Fibroblast of skin of right quadriceps (primary cell): ENCODE measurements at places on chromosomes 12 and 14.
A peak's percentile ranks its signal among the peaks of the same experiment; 100 is the strongest.

DNA sequence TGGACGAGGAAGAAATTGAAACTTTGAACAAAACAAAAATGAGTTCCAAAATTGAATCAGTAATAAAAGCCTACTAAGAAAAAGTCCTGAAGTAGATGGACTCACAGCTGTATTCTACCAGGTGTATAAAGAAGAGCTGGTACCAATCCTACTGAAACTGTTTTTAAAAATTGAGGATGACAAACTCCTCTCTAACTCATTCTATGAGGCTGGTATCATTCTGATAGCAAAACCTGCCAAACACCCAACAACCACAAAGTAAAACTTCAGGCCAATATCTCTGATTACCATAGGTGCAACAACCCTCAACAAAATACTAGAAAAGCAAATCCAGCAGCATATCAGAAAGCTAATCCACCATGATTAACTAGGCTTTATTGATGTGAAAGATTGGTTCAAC lies 33.9 kb upstream of the LDHB start:
- no peak for DNase-seq

DNA sequence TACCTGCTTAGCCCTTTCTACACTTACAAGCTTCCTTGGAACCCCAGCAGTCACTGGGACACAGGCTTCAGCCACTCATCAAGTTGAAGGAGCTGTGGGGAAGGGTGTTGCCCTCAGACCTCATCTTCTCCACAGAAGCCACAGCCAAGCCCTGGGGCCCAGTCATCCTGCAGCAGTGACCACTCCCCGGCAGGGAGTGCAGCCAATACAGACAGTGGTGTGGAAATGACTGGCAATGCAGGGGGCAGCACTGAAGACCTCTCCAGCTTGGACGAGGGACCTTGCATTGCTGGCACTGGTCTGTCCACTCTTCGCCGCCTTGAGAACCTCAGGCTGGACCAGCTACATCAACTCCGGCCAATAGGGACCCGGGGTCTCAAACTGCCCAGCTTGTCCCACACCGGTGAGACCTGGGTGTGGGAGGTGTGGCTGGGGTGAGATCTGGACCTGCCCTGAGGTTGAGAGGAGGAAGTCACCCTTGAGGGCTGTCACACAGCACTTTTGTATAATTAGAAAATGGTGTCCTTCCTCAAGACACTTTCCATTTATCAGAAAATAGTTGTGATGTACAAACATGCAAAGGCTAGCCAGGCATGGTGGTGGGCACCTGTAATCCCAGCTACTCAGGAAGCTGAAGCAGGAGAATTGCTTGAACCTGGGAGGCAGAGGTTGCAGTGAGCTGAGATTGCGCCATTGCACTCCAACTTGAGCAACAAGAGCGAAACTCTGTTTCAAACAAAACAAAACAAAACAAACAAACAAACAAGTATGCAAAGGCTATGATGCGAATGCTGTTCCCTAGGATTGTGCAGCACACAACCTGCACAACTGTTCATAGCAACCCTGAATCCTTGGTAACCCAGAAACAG lies 9.9 kb downstream of the GLI1 start:
- no peak for DNase-seq

DNA sequence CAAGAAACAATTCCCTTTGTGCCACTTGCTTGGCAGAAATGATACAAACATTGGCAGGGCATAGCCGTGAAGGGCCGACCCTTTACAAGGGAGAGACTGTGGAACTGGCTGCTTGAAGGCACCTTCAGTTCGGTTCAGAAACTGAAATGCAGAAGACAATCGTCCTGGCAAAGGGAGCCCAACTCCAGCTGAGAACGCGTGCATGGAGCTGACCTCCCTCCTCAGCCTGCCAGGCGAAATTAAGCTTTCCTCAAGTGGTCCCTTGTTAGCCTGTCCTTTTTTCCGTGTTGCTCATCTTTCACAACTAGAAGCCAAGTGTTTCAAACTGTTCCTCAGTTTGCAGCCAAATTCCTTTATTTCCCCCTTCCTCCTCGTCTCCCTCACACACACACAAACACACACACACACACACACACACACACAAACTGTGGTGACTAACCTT lies 8.1 kb downstream of the LGR5 start:
- no peak for DNase-seq

GRCh38 chr14:104883681-104884361 lies 18.8 kb downstream of the CEP170B start:
- no peak for DNase-seq

GRCh38 chr12:49502590-49502989 lies 36.2 kb upstream of the KCNH3 start:
- peak; percentile 6 for DNase-seq

GRCh38 chr14:96802963-96803362 lies 5.8 kb downstream of the VRK1 start:
- no peak for DNase-seq

DNA sequence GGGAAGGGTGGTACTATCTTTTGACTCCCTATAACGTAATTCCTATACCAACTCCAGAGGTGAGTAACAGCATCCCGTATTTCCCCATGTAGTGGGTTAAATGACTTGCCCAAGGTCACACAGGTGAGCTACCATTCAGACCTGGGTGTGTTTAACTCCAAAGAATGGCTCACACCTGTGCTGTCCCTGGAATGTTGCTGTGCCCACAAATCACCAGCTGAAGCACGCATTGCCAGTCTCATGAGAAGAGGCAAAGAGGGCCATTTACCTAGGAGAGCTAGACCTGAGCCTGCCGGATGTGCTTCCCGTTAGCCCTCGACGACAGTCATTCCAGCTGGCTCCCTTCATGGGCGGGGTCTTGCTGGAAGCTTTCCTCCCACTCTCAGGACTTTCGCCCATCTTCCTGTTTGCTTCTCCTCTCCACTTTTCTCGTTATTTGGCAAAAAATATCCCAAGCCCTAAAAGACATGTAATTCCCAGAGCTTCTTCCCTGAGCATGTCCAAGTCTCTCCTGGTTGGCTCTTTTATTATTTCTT lies 106.6 kb upstream of the VASH1 start:
- no peak for DNase-seq

DNA sequence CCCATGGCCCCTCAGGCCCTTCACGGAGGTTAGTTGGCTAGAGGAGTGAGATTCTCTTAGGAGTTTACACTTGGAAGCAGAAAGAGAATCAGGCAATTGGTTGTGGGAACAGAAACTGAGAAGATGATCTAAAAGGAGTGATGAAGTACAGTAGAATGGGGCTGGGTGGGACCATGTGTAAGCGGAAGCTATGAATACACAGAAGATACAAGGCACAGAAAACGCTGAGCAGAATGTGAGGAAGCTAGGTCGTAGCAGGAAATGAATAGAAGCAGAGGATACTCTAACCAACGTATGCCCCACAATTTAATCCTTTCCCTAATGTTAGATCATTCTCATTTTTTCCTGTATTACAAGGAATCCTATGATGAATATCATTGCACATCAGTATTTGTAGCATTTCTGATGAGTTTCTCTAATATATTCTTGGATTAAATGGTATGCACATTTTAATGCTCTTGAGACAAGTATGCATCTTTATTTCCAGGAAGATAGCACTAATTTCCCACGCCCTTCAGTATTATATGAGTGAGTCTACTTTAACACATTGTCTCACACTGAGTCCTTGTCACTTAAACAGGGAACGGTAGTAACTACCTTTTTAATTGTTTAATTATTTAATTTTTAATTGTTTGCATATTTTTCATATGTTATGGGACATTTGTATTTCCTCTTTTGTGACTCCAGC lies 273.2 kb downstream of the APAF1 start:
- DNase-seq, result no peak

DNA sequence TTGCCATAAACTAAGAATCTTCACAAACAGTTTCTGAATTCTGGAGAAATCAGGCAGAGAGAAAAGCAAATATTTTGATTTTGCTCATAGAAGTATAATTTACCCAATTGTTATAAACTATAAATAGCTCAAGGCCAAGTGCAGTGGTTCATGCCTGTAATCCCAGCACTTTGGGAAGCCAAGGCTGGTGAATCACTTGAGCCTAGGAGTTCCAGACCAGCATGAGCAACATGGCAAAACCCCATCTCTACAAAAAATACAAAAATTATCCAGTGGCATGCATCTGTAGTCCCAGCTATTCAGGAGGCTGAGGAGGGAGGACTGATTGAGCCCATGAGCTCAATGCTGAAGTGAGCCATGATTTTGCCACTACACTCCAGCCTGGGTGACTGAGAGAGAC lies 19.6 kb upstream of the MMP19 start:
- peak; percentile 13 for DNase-seq

DNA sequence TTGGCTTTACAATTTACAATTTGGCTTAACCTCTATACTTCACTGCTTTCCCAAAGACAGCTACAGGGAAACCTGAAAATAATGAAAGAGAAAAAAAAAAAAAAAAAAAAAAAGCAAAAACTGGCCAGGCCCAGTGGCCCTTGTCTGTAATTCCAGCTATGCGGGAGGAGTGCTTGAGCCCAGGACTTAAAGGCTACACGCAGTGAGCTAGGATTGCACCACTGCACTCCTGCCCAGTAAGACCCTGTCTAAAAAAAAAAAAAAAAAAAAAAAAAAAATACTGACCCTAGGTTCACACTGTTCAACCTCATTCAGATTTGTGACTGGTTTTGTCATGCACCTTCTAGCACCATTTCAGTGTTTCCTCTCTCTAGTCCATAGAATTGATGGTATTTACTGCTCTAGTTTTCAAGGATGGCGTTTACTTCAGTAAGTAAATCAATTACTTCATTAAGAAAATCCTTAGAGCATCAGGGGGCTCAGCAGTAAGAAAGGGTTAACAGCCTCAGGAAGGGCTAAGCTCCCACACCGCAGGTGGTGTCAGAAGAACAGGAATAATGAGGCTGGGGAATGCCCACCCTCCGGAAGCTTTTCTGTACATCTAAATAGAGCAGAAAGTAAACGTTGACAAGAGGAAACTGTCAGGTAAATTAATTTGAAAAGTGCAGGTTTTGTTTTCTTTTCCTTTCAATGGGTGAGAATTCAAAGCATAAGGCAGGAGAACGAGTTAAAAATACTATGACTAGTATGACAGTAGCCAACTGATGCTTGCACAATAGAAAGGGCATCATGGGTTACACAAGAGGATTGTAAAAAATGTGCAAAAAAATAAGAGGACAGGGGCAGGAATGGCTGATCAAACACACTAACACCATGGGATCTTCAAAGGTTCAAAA lies 115.0 kb upstream of the MDM1 start:
- DNase-seq, result no peak

DNA sequence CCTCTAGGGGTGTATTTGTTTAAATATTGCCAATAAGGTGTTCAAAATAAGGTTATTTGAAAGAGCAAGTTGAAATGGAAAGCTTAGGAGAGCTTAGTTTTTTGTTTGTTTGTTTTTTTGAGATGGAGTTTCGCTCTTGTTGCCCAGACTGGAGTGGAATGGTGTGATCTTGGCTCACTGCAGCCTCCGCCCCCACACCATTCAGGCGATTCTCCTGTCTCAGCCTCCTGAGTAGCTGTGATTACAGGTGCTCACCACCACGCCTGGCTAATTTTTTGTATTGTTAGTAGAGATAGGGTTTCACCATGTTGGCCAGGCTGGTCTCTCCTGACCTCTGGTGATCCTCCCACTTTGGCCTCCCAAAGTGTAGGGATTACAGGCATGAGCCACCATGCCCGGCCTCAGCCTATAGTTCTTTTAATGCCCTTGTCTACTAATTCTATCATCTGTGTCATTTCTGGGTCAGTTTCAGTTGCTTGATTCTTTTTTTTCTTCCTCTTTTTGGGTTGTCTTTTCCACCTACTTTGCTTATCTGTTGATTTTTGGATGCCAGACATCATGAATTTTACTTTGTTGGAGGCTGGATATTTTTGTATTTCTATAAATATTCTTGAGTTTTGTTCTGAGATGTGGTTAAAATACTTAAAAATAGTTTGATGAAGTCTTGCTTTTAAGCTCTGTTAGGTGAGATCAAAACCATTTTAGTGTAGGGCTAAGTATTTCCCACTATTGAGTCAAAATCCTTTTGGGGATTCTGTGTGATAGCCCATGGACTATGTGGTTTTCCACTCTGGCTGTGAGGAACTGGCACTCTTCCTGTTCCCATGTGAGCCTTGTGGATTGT lies 18.7 kb downstream of the RCOR1 start:
- DNase-seq, result no peak

DNA sequence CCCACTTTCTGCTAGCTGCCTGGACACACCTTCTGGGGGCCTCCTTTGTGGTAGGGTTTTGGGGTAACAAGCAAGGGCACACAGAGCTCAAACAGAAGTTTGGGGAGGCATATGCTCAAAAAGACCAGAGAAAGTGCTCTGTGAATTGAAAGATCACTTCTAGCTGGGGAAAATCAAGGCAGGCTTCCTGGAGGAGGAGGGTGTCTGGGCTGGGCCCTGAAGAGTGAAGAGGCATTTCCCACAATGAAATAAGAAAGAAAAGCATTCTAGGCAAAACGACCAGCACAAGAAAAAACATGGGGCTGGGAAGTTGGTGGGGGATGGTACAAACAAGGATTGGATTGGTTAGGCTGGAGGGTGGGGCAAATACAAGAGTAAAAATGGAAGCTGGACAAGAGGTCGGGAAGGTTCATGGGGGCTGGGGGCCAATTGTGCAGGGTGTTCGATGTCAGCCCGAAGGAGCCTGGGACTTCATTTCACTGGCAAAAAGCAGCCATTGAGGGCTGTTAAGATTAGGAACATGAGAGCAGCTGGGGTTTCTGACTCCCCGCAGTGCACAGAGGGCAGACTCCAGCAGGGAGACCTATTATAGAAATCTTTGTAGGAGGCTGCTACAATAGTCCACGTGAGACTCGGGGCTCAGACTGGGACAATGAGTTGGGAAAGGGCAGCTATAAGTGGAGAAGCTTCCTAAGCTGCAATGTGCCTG lies 51.5 kb upstream of the CMKLR1 start:
- DNase-seq, result no peak

- no peak for DNase-seq
Observed at GRCh38 chr12:43965899-43966298, 130.0 kb downstream of the TMEM117 start.

DNA sequence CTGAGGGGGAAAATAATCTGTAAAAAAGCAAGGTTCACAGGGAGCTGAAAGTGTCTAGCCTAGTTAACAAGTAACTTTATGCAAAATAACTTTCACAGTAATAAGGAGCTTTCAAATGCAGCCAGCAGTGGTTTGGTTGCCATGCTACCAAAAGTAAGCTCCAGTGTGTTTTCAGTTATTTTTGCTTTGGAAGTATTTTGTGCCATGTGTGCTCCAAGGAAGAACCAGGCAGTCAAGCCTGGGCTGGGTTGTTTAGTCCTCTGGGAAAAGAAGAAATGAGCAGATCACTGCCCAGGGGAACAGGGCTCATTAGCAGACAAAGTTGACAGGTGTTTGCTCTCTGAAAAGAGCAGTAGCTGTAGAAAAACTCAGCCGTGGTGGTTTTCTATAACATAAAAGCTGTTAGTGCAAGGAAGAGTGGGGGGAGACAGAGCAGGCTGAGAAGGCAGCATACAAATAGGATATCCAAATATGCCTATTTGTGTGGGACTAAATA lies 92.8 kb upstream of the TMTC2 start:
- DNase-seq, result no peak

- DNase-seq, result no peak
Observed at GRCh38 chr12:20469756-20470155, 101.4 kb downstream of the PDE3A start.
